ENCODE measurements at places on chromosomes 3 and 15.
A peak's percentile ranks its signal among the peaks of the same experiment; 100 is the strongest.

GRCh38 chr15:77369168-77369567 lies 50.7 kb downstream of the PEAK1 start:
- no peak for DNase-seq

- DNase-seq: no peak
Observed at GRCh38 chr3:15630646-15631350, 29.3 kb downstream of the BTD start.

DNA sequence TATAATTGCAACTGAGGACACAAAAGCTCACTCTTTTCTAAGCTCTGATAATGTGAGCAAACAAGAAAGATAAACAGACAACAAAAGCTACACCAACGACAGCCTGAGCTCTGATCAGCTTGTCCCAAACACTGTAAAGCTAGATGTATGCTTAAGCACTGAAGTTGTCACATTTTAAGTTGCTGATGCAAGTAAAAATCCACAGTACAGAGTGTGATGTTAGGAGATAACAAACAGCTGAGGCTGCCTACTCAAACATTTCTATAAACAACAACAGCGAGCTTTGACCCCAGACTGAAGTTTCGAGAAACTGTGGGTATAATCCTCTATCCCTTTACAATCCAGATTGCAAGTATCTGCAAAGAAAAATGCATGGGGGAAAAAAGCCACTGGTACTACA lies 10.7 kb downstream of the MTHFS start:
- DNase-seq: no peak

GRCh38 chr3:106826791-106827311 lies 550.4 kb upstream of the CCDC54 start:
- no peak for DNase-seq

DNA sequence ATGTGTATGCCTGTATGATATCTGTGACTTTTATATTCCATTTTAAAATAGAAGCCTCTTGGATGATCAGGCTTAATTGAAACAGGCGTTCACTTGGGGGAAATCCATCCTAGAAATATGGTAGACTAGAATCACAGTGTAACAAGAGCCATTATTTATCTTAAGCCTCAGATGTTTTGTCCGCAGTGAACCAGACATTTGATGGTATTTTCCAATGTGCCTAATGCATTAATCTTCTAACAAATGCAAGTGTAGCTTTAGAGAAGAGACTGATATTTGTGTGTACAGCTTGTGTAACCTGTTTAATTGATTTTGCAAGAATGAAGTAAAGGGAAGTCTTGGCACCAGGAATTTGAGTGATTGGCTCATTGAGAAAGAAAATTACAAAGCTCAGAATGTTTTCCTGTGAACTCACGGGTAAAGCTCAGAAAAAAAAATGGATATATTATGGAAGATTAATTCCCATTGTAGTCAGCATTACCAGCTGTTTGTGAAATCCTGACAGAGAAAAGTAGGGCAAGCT lies 155.7 kb downstream of the SV2B start:
- no peak for DNase-seq

DNA sequence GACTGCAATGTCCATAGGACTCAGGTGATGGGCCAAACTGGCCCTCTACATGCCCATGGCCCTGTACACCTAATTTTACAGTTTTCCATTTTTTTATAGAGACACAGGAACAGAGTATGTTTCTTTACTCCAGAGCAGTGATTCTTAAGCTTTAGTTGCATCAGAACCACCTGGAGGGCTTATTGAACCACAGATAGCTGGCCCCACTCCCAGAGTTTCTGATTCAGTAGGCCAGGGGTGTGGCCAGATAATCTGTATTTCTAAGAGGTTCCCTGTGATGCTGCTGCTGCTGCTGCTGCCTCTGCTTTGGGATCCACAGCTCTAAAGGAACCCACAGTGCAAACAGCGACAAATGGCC lies 5.1 kb downstream of the RBP1 start:
- no peak for DNase-seq

DNA sequence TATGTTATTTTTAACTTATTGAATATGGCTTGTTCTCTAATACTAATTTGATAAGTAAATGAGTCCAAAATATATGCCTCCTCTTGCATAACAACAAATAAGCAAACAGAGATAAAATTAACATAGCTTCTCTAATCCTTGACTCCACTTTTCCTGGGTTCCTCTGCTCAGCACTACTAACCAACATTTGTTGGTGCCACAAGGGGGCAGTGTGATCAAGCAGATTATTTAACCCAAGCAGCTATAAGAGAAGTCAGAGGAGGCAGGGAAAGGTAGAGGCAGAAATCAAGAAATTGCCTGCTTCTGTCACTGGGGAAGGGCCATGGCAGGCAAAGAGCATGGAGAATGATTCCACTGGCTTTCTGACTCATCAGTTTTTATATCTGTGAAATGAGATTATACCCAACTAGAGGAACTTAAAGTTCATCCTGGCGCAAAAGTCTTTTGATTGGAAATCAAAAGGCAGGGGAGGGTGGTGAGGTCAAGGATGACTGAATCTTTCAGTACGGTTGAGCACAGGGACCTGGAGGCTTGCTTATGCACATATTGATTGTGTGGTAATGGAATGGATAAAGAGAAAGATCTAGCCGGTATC lies 152.2 kb downstream of the IGSF11 start:
- peak; percentile 62 for DNase-seq

GRCh38 chr3:119326976-119327375 lies 32.8 kb downstream of the ARHGAP31 start:
- DNase-seq: no peak

DNA sequence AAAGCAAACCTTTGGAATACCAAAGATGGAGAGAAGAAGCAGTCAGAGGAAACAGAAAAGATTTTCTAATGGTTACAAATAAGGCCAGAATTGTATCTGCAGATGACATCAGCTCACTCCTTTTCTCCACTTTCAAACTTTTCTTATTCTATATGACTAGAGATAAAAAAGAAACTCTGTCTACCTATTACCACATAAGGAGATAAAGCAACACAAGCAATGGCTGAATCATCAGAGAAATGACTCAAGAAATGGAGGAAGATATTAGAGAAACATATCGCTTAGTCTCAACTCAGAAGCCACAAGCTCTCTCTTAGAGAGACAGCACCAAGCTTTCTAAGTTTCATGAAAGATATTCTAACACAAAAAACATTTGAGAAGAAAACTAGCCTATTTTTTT lies 784.0 kb downstream of the ZPLD1 start:
- no peak for DNase-seq

DNA sequence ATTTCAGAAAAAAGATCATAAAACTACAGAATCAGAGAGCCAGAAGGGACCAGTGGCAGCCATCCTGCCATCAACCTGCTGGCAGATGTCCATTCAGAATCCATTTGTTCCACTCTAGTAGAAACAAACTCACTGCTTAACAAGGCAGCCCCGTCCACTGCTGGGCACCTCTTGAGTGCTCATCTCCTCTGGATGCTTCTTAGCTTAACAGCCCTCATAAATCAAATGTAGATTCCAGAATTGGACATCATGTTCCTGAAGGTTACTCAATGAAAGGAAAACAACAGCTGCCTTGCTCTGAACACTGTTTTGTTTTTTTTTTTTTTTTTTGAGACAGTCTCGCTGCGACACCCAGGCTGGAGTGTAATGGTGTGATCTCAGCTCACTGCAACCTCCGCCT lies 37.3 kb downstream of the ABCC5 start:
- no peak for DNase-seq

- DNase-seq: no peak
Observed at GRCh38 chr15:76363251-76363650, 26.7 kb downstream of the ISL2 start.

DNA sequence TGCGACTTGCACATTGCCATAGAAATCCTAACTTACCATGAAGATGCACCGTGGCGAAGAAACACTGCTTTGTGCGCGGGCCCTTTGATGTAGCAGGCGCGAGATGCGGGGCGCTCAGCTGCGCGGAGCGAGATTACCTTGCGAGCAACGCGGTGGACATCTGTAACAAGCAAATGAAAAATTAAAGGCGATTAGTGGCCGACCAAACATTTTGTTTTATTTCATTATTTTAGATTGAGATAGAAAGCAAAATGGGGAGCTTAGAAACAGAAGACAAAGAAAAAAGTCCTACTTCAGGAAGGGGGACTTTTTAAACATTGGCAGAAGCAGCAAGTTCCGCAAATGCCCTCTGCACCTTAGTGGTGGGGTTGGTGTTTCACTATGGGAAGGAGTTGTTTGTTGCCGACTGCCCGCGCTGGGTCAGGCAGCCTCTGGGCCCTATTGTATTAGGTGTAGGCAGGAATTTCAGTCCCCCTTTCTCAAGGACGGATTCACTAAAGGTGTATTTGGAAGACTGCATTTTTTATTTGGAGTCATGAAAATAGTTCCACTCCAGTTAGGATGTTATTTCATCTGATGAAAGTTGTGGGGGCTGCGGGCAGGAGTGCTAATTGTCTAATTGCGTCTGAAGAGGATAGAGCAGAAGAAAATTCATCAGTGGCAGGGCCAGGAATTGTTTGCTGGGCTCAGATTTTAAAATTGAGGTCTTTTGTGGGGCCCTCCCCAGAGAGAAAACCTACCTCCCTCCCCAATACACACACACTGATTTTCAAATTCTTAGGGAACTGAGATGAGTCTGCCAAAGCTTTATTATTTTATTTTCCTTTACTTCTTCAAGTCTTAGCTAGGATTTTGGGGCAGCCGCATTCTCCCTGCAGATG lies 17.4 kb downstream of the ZIC4 start:
- DNase-seq: no peak

- DNase-seq: peak; percentile 30
Observed at GRCh38 chr3:9732080-9732739, 675 bp downstream of the BRPF1 start.

DNA sequence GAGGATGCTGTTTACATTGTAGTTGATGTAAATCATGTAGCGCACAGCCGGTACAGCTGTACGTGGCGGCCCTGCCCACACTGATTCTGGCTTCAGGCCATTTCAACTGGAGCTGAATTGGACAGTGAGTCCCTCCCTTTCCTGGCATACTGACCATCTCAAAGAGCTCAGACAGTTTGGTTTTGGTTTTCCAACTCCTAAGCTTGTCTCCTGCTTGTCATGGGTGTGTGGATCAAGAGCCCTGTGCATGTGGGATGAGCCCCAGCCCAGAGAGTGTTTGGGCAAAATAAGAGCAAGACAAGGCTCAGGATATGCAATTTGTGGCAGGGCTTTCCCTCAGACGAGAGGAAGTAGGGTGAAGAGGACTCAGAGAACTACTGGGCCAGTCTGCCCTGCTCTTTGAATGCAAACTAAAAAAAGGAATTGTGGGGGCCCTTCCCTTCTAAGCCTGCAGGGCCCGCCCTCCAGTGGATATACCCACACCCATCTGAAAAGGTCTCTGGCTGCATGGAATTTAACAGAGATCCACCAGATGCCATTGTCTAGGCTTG lies 13.3 kb downstream of the ITGA11 start:
- DNase-seq: no peak

- no peak for DNase-seq
Observed at GRCh38 chr15:39886418-39886817, 33.6 kb downstream of the GPR176 start.

GRCh38 chr3:159632851-159633250 lies 355.8 kb upstream of the IL12A start:
- no peak for DNase-seq

GRCh38 chr3:93843981-93844380 lies 129.7 kb downstream of the PROS1 start:
- DNase-seq: no peak

- no peak for DNase-seq
Observed at GRCh38 chr3:60792249-60792852, 458.9 kb downstream of the FHIT start.

GRCh38 chr15:37019479-37020433 lies 80.6 kb downstream of the MEIS2 start:
- no peak for DNase-seq

GRCh38 chr3:196414469-196414868 lies 17.8 kb downstream of the UBXN7 start:
- no peak for DNase-seq

DNA sequence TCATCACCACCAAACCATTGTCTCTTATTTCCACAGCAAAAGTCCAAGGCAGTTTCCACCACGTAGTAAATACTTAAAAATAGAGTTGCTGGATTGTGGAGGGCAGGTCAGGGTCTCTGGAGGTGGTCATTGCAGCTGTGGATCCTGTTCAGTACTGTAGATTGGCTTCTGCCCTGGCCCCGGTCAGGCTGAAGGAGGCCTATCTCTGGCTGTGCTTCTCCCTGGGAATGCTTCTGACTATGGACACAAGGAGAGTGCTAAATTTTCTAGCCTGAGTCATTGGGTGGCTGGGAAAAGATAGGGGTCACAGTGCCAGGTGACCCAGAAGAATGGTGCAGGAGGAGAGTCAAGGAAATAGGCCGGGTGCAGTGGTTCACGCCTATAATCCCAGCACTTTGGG lies 26.3 kb upstream of the GMPPB start:
- DNase-seq: no peak

DNA sequence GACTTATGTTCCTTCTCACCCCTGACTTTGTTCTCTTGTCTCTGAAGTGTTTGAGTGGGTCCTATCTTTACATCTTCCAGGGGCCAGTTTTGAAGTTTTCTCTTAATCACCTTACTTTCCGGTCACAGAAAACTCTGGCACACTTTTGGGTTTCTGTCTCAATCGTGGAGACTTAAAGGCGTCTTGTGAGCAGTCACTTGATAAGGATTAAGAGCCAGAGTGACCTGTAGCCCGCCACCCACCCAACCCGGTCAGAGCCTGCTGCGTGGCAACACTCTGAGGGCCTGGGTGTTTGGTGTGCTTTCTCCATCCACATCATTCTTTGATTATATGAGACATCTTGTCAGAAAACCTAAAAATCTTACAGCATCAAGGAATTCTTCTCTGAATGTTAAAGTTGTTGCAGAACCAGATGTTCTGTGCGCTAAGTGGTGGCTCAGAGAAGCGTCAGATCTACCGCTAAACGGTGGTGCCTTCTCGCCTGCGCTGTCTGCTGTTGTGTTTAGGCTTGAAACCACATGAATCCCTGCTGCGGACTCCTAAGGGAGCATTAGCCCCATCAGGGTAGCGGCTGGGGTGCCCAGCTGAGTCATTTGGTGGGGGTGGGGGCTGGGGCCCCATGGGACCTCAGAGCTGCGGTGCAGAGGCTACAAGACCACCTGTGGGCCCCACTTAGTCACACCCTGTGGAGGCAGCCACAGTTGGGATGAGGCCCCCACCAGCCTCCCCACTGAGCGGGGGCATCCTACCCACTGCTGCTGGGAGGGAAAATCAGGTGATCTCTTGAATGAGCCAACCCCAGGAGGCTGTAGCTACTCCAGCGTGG lies 158.7 kb upstream of the BHLHE40 start:
- no peak for DNase-seq

- DNase-seq: no peak
Observed at GRCh38 chr3:49930922-49931321, 1.3 kb upstream of the MON1A start.
